ENCODE measurements at places on chromosomes 3 and 15.

- DNase-seq, result peak; percentile 49
Measured at GRCh38 chr3:122697952-122698620, 17.4 kb downstream of the PARP14 start.

DNA sequence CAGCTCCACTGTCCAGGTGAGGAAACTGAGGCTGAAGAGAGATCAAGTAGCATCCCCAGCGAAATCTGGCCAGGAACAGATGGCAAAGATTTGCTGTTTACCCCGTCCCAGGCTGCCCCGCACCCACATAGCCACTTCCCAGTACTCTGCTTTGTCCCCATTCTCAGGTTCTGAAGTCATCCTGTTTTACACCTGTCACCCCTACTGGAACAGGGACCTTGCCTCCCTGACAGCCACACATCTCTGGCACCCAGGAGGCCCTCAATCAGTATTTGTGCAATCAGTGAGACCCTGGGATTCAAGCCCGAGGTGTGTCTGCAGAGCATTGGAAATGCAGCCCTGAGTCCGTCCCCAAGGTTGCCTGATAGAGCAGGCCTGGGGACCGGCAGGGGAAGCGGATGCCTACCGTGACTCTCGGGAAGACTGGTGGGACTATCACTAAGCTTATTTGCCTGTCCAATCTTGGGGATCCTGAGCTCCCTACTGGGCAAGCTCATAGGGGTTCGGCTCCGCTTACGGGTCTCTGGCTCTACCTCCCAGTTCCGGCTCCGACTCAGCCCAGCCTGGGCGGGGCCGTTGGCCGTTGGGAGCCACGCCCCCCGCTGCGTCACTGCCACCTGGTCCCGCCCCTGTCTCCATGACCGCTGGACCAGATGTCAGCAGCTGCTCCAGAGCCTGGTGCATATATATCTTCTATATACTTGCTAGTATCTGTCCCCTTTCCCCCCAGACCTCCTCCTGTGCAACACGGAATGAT is 17.5 kb upstream of the FANCD2 start:
- peak; percentile 88 for DNase-seq

DNA sequence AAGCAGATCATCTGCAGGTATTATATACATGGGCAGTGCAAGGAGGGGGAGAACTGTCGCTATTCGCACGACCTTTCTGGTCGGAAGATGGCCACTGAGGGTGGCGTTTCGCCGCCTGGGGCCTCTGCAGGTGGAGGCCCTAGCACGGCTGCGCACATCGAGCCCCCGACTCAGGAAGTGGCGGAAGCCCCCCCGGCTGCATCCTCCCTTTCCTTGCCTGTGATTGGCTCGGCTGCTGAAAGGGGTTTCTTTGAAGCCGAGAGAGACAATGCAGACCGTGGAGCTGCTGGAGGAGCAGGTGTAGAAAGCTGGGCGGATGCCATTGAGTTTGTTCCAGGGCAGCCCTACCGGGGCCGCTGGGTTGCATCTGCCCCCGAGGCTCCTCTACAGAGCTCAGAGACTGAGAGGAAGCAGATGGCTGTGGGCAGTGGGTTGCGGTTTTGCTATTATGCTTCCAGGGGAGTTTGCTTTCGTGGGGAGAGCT is 639 bp downstream of the MKRN3 start:
- no peak for DNase-seq

GRCh38 chr3:172080503-172080902 is 41.1 kb downstream of the FNDC3B start:
- DNase-seq, result no peak

DNA sequence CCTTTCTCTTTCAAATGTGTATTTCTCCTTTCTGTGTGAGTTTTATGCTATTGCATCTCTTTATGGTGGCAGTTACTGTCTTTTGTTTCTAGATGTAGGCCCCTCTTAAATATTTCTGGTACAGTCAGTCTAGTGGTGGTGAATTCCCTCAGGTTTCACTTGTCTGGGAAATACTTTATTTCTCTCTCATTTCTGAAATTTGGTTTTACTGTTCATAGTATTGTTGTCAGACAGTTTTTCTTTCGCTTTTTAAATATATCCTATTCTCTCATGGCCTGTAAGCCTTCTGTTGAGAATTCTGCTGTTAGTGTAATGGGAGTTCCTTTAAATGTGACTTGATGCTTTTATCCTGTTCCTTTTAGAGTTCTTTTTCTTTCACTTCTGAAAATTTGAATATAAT is 874.0 kb downstream of the PLOD2 start:
- peak; percentile 19 for DNase-seq

- DNase-seq, result no peak
Measured at GRCh38 chr15:33581032-33581431, 270.3 kb downstream of the RYR3 start.

DNA sequence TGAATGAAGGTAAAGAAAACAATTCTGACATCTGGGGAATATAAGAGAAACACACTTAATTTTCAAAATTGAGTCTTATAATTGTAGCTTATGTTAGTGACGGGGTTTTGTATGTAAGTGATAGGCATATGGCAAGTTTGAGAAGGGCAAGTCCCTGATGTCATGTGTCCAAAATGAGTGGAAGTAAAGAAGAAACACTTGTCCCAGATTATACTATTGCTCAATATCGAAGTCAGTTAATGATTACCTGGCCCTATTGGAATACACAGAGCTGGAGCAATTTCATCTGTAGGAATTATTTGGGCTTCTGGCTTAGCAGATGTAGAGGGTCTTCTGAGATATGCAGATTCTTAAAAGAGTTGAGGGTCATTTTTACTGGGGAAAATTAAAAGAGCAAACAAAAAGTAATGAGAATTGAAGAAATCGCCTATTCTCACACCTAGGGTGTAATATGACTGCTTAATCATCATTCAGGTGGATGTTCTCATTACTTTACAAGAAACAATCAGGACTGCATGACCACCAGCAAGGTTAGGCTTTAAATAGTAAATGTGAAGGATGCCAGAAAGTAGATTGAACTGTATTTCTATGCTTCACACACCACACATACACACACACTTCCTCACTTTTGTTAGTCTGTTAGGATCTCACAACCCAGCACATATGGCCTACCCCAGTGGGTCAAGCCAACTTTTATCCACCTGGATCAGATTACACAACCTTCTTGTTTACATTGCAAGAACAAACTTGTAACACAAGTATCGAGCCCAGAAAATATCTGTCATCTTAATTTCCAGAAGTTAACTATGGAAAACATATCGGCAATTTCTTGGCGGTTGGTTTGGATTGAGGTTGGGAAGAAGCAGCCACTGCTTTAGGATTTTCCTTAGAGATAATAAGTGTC is 183.3 kb upstream of the LRRC3B start:
- DNase-seq, result no peak

GRCh38 chr3:51717947-51718346 is 11.1 kb downstream of the GRM2 start:
- DNase-seq, result peak; percentile 26

- no peak for DNase-seq
Measured at GRCh38 chr3:71425491-71426071, 157.9 kb downstream of the FOXP1 start.

- DNase-seq, result no peak
Measured at GRCh38 chr3:105555206-105555605, 188.5 kb downstream of the ALCAM start.

DNA sequence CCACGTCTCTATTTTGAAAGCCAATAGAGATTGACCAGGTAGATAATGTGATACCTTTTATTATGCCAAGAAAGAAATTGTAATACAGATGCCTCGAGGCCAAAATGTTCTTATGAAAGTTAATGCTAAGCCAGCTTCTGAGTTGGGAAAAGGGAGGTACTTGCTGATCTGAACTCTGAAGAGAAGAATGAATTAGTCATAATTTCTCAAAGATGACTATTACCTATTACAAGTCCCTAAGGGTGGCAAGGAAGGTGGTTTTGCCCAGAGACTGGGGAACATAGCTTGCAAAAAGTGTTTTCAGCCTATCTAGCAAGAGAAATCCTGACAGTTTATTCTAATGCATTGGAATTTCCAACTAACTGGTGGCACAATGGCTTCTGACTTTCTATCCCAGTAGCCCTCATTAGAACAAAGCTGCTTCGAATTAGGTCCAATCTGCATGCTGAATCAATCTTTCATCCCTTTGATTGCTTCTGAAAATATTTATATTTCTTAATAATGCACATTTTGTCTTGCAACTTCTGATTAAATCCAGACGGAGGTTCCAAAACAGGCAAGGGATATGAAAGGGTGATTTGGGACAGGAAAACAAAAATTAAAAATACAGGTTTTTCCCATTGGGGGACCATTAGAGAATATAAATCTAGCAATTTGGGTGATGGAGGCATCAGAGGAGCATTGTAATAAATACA is 17.7 kb upstream of the NR2F2 start:
- no peak for DNase-seq

- DNase-seq, result no peak
Measured at GRCh38 chr15:54159012-54159411, 180.8 kb downstream of the UNC13C start.
